Fibroblast of skin of scalp (primary cell): ENCODE measurements at places on chromosomes 11 and 22.

- DNase-seq, result peak; percentile 6
These were observed at the start of gene ZNF280A for GRCh38 chr22:22520020-22520656. Gene ZNF280A, minus strand, starts transcription at chr22:22520270. Its CDS starts 4,640 bp downstream, at chr22:22515630.

DNA sequence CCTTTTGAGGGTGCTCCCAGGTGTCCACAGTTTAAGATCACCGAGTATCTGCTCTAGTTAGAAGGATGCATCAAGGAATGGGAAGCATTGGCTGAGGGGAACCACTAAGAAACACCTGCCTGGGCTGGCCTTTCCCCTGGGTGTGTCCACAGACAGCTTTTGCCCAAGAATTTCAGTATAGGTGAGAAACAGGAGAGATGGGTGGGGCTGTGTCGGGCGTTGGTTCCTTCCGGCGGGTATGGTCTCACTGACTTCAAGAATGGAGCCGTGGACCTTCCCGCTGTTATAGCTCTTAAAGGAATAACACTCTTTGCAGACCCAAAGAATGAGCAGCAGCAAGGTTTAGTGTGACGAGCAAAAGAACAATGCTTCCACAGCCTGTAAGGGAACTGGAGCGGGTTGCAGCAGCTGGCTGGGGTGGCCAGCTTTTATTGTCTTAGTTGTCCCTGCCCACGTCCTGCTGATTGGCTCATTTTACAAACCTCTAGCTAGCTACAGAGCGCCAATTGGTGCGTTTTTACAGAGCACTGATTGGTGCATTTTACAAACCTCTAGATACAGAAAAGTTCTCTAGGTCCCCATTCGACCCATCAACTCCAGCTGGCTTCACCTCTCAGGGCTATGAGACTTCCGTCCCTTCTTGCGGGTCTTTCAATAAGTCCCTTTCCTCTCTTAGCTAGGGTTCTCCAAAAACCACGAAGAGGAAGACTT lies 2.4 kb downstream of the FADS1 start:
- peak; percentile 43 for DNase-seq

GRCh38 chr11:31995525-31996094 lies 95.3 kb upstream of the RCN1 start:
- DNase-seq, result peak; percentile 8

- DNase-seq, result no peak
These were observed 11.8 kb downstream of the DGCR8 start for GRCh38 chr22:20091690-20092476.
